ENCODE measurements at places on chromosomes 6 and 20. TPM values are rescaled to one million over a fixed set of nuclear protein-coding genes. Genes with fewer than 3 reads are reported as not detected.

HLA-DRB5 gene
- not detected for total RNA-seq

CDSN gene
- 1.0 TPM for total RNA-seq

ABCC10 gene
- total RNA-seq, result 28.7 TPM

TMC2 gene
- not detected for total RNA-seq

MCM8 gene
- 22.4 TPM for total RNA-seq

MRAP2 gene
- total RNA-seq, result not detected

OXT gene
- total RNA-seq, result not detected

TREM2 gene
- total RNA-seq, result not detected

FILIP1 gene
- 0.15 TPM for total RNA-seq

- no peak overlapping the region for H3K4me3 ChIP-seq
- H3K27me3 ChIP-seq, result no peaks in the 10 kb centered on the region
- H3K36me3 ChIP-seq, result no peaks in the 10 kb centered on the region
Observed at GRCh38 chr6:143241911-143242310, 181.2 kb downstream of the AIG1 start.

- H3K27ac ChIP-seq, result no peak overlapping the region
- H3K4me1 ChIP-seq, result peaks cover 26% of the 10 kb centered on the region
- DNase-seq, result no peak
- H3K36me3 ChIP-seq, result 0 out of 2 replicates have a peak, but pooled peaks cover 6% of the 10 kb centered on the region
- no peak overlapping the region for H3K4me3 ChIP-seq
Observed at GRCh38 chr20:44021900-44022299, 107.2 kb downstream of the TOX2 start.

GRCh38 chr6:170063431-170063830, 227.4 kb downstream of the DLL1 start:
- no peak for DNase-seq
- no peaks in the 10 kb centered on the region for H3K4me1 ChIP-seq
- H3K27ac ChIP-seq, result no peak overlapping the region
- peaks cover 71% of the 10 kb centered on the region for H3K27me3 ChIP-seq
- H3K36me3 ChIP-seq, result no peaks in the 10 kb centered on the region
- no peak overlapping the region for H3K4me3 ChIP-seq

DNA sequence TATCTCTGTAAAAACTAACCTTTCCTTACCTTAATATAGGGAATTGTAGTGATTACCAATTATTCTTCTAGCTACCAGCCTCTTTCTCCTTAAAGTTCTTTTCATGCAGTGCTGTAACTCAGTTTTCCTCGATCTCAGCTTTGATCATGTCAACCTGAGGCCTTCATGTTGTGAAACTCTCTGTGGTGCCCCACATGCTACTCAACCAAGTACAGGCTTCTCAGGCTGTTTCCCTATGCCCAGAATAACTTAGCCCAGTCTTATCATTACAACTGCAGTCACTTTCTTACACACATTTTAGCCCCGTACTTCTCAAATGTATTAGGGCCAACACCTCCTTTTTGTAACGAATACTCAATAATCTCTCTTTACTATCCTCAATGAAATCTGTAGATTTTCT, 90.1 kb upstream of the SUPT3H start:
- no peaks in the 10 kb centered on the region for H3K27me3 ChIP-seq
- H3K27ac ChIP-seq, result no peak overlapping the region
- H3K4me3 ChIP-seq, result no peak overlapping the region
- H3K36me3 ChIP-seq, result no peaks in the 10 kb centered on the region
- no peak for DNase-seq

GRCh38 chr6:105900125-105900937, 185.8 kb upstream of the PRDM1 start:
- H3K27ac ChIP-seq, result no peak overlapping the region
- H3K27me3 ChIP-seq, result no peaks in the 10 kb centered on the region
- no peak overlapping the region for H3K4me3 ChIP-seq
- no peaks in the 10 kb centered on the region for H3K4me1 ChIP-seq

DNA sequence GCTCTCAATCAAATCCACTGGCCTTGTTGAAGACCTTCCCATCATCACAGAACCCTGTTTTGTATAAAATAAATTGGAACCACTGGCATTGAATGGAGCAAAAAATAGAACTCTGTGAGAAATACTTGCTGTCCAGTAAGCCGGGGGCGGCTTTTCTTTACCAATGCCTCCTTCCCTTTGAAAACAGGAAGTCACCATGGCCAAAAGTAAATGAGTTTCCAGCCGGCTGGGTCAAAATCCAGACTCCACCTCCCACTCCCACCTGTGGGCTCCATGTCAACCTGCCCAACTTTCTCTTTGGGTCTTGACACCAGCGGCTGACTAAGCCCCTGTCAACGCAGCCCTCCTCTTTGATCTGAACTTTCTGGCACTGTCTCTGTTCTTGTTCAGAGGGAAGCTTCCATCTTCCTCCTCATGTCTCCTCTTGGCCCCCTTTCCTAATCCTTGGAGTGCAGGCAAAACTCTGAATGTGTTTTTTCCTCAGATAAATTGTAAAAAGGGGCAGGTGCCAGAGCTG, 95.2 kb downstream of the TFAP2C start:
- no peaks in the 10 kb centered on the region for H3K27me3 ChIP-seq
- DNase-seq, result no peak
- H3K4me1 ChIP-seq, result no peaks in the 10 kb centered on the region

GRCh38 chr6:80185492-80185891, 79.0 kb downstream of the BCKDHB start:
- H3K4me3 ChIP-seq, result no peak overlapping the region
- H3K36me3 ChIP-seq, result no peaks in the 10 kb centered on the region
- DNase-seq, result no peak
- H3K27me3 ChIP-seq, result no peaks in the 10 kb centered on the region
- H3K27ac ChIP-seq, result no peak overlapping the region
- H3K4me1 ChIP-seq, result peaks cover 27% of the 10 kb centered on the region

DNA sequence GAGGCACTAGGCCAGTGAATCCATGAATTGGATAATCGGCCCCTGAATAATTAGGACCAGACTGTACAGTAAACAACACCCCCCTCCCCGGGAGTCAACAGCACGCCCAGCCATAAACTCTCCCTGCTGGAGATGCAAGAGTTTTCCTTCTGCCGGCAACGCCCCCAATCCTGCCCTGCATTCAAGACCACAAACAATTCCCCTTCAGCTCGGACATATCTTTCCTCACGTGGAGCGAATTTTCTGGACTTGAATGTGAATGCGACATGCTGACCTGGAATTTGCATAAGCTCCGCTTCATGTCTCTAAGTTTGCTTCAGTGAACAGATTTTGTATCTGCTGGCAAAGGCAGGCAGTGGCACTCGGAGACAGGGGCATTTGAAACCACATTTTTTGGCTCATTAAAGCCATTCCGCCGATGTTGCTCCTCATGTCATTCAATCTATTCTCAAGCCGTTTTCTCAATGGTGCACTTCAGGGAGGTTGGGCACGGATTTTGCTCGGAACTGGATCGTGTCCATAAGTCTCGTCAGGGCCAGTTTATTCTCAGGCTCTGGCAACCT, 38.0 kb upstream of the GMPR start:
- H3K4me1 ChIP-seq, result no peaks in the 10 kb centered on the region
- no peak overlapping the region for H3K27ac ChIP-seq
- H3K4me3 ChIP-seq, result no peak overlapping the region
- H3K27me3 ChIP-seq, result peaks cover 47% of the 10 kb centered on the region
- no peak for DNase-seq

DNA sequence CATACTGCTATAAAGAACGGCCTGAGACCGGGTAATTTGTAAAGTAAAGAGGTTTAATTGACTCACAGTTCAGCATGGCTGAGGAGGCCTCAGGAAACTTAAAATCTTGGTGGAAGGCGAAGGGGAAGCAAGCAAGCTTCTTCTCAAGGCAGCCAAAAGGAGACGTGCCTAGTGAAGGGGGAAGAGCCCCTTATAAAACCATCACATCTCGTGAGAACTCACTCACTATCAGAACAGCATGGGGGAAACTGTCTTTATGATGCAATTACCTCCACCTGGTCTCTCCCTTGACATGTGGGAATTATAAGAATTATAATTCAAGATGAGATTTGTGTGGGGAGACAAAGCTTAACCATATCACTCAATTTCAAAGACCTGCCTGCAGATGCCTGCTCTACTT, 447.0 kb downstream of the EYS start:
- H3K4me3 ChIP-seq, result no peak overlapping the region
- H3K4me1 ChIP-seq, result no peaks in the 10 kb centered on the region
- H3K27ac ChIP-seq, result no peak overlapping the region
- no peaks in the 10 kb centered on the region for H3K27me3 ChIP-seq
- H3K36me3 ChIP-seq, result no peaks in the 10 kb centered on the region

DNA sequence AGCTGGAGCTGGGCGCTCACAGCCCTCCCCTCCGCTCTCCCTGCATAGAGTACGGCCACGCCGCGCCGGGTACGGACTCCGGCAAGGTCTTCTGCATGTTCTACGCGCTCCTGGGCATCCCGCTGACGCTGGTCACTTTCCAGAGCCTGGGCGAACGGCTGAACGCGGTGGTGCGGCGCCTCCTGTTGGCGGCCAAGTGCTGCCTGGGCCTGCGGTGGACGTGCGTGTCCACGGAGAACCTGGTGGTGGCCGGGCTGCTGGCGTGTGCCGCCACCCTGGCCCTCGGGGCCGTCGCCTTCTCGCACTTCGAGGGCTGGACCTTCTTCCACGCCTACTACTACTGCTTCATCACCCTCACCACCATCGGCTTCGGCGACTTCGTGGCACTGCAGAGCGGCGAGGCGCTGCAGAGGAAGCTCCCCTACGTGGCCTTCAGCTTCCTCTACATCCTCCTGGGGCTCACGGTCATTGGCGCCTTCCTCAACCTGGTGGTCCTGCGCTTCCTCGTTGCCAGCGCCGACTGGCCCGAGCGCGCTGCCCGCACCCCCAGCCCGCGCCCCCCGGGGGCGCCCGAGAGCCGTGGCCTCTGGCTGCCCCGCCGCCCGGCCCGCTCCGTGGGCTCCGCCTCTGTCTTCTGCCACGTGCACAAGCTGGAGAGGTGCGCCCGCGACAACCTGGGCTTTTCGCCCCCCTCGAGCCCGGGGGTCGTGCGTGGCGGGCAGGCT, 4.6 kb downstream of the KCNK15 start:
- peaks cover 43% of the 10 kb centered on the region for H3K27me3 ChIP-seq
- peaks cover 19% of the 10 kb centered on the region for H3K4me1 ChIP-seq
- no peak overlapping the region for H3K27ac ChIP-seq
- no peak overlapping the region for H3K4me3 ChIP-seq
- DNase-seq, result no peak
- no peaks in the 10 kb centered on the region for H3K36me3 ChIP-seq

DNA sequence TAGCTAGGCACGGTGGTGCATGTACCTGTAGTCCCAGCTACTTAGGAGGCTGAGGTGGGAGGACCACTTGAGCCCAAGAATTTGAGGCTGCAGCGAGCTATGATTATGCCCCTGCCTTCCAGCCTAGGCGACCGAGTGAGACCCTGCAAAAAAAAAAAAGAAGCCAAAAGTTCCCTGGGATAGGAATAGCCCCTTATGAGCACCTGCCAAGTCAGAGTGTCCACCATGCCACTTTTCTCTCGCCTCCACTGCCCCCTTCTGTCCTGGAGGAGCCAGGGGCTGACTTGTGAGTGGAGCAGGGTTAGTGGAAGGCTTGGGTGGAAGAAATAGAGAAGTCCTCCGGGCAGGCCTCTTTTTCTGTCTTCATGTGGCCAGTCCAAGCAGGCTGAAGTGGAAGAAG, 12.1 kb upstream of the DDX27 start:
- DNase-seq, result no peak
- no peak overlapping the region for H3K4me3 ChIP-seq
- H3K27me3 ChIP-seq, result no peaks in the 10 kb centered on the region
- H3K4me1 ChIP-seq, result no peaks in the 10 kb centered on the region

DNA sequence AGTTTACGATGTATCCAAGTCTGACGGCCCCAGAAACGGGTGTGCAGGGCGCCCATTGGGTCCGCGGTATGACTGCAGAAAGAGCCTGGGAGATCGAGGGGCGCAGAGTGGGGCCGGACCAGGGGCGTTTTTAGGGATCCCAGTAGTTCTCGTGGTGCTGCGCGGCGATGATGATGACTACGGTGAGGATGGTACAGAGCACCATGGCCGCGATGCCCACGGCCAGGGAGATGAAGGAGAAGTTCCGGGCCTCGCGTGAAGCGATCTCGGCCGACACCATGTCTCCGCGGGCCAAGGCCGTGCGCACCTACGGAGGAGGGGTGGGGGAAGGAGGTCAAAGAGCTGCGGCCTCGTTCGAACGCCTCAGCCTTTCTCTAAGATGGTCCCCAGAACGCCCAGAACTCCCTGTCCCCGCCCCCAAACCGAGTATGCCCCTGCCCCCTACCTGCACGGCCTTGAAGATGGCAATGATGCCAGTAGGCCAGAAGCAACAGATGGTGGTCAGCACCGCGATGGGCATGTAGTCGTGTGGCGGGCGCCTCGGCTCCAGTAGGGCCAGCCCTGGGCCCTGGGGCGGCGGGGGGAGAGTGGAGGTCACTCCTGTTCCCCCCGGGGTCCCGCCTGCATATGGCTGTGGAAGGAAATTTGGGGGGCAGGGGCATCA, 2.5 kb downstream of the PRRT1 start:
- no peak for DNase-seq
- peaks cover 32% of the 10 kb centered on the region for H3K4me1 ChIP-seq
- H3K27me3 ChIP-seq, result no peaks in the 10 kb centered on the region

GRCh38 chr6:155779456-155779855, 323.8 kb upstream of the NOX3 start:
- H3K36me3 ChIP-seq, result no peaks in the 10 kb centered on the region
- H3K4me1 ChIP-seq, result peaks cover 37% of the 10 kb centered on the region
- H3K27ac ChIP-seq, result no peak overlapping the region
- no peaks in the 10 kb centered on the region for H3K27me3 ChIP-seq
- H3K4me3 ChIP-seq, result no peak overlapping the region
- DNase-seq, result no peak

DNA sequence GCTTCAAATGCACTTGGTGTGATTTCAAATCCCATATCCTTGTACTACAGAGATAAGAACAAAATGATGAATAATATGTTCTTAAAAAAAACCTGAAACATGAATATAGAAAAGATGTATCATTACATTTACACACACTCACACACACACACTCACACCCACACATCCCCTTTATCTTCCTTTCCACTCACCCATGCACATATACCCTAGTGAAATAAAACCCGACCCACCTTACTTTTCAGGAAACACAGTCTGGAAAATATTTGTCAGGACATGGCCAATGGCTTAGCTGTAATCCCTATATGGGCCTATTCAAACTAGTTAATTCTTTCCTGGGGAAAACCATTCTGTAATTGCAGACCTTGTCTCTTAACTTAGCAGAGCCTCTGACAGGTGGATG, 60.8 kb upstream of the EDN1 start:
- no peak for DNase-seq
- H3K27me3 ChIP-seq, result no peaks in the 10 kb centered on the region
- no peak overlapping the region for H3K4me3 ChIP-seq
- H3K36me3 ChIP-seq, result no peaks in the 10 kb centered on the region

DNA sequence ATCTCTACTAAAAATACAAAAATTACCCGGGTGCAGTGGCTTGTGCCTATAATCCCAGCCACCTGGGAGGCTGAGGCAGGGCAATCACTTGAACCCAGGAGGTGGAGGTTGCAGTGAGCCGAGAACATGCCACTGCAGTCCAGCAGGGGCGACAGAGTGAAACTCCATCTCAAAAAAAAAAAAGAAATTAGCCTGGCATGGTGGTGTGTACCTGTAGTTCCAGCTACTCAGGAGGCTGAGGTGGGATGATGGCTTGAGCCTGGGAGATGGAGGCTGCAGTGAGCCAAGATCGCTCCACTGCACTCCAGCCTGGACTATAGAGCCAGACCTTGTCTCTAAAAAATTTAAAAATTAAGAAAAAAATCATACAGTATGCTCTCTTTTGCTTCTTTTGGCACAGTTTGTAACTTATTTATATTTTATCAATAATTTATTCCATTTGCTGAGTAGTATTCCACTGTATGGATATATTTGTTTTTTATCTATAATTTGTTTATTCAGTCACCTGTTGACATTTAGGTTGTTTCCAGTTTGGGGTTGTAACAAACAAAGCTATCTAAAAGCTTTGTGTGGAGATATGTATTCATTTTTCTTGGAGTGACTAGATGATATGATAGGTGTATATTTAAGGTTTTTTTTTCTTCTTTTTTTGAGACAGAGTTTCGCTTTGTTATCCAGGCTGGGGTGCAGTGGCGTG, 8.0 kb upstream of the MYBL2 start:
- no peak overlapping the region for H3K4me3 ChIP-seq
- H3K4me1 ChIP-seq, result peaks cover 15% of the 10 kb centered on the region
- H3K27ac ChIP-seq, result no peak overlapping the region
- no peaks in the 10 kb centered on the region for H3K36me3 ChIP-seq
